Activated T-cell treated with anti-CD3 and anti-CD28 coated beads for 4 hours (primary cell): ENCODE measurements at places on chromosomes 16 and 17.

GRCh38 chr16:26901196-26901861 lies 165.4 kb upstream of the C16orf82 start:
- no peak for DNase-seq

GRCh38 chr17:19702217-19702641 lies 14.2 kb downstream of the SLC47A2 start:
- no peak for DNase-seq

GRCh38 chr17:41653892-41654677 lies 29.7 kb upstream of the KRT17 start:
- DNase-seq = no peak

DNA sequence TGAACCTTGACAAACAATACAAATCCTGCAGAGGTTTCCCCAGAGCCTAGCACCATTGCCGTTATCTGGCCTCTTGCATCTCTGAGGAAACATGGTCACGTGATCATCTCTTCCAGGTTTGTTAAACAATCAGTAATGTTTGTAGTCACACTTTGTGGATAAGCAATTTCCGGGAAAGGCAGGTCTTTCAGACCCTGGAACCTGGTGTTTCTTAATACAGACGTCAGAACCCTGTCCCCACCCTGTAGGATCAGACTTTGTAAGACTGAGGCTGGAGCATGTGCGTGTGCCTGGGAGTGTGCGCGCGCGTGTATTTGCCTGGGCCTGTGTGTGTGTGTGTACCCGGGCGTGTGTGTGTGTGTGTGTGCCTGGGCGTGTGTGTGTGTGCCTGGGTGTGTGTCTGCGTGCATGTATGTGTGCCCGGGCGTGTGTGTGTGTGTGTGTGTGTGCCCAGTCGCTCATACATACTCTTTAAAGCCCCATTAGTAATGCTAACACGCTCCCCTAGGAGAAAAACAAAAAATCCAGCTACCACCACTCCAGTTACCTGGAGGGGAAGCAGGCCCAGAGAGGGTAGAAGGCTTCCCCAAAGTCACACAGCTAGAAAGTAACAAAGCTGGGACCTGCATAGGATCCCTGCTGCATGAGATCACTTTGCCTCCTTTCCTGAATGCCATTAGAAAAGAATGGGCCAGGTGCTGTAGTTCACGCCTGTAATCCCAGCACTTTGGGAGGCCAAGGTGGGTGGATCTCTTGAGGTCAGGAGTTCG lies 5.3 kb downstream of the CTNS start:
- no peak for DNase-seq

- DNase-seq = no peak
Observed at GRCh38 chr17:19618015-19618414, 30.5 kb upstream of the ALDH3A2 start.

GRCh38 chr16:51167170-51167895 lies 16.3 kb upstream of the SALL1 start:
- DNase-seq = no peak

DNA sequence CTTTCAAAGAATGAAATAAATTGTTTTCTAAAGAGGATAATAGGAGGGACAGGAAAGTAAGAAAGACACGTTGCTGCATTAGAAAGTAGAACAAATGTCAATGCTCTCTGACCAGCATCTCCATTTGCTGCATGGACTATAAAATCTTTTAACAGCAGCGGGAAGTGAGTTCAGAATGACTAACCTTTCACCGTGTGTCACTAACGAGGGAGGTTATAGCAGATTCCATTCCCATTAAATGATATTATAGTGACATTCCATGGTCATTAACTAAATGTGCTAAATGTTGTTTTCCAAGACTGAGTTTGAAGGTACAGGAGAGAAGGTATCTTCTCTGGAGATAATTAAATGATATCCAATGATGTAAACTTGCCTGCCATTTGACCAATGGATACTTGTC lies 127.1 kb upstream of the HS3ST3A1 start:
- no peak for DNase-seq

- no peak for DNase-seq
Observed at GRCh38 chr16:85606904-85607303, 6.2 kb upstream of the GSE1 start.

- DNase-seq = no peak
Observed at GRCh38 chr16:11135464-11135973, 120.5 kb downstream of the SOCS1 start.

DNA sequence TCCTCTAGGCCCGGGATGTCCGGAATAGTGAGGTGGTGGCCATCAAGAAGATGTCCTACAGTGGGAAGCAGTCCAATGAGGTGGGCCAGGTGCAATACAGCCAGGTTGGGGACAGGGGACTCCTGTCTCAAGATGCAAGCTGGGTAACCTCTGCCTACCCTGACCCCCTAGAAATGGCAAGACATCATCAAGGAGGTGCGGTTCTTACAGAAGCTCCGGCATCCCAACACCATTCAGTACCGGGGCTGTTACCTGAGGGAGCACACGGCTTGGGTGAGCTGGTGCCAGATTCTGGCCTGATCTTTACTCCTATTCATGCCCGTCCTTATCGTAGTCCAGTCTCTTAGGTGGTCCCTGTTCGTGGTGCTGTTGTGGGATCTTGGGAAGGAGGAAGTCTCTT lies 4.4 kb downstream of the TAOK2 start:
- no peak for DNase-seq
